Activated T-helper 1 cell treated with anti-CD3 and anti-CD28 coated beads, Interleukin-2, amount 50 U/mL, for 16 hours (primary cell): ENCODE measurements at places on chromosomes 12 and 14.

GRCh38 chr14:36988568-36988967 lies 183.8 kb downstream of the SLC25A21 start:
- DNase-seq, result no peak

DNA sequence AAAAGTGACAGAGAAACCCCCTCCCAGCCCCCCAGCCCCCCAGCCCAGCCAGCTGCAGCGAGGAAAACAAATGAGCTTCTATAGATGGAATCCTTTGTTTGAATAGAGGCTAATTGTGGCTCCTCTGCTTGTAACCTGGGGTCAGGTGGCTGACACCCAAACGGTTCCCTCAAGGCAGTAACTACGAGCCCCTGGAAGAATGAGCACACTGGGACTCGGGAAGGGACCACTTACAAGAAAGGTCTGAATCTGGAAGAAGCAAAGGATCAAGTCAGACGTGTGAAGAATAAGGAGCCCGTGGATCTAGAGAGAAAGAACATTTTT lies 108.7 kb upstream of the FUT8 start:
- no peak for DNase-seq

GRCh38 chr12:617304-617915 lies 45.8 kb downstream of the NINJ2 start:
- no peak for DNase-seq

GRCh38 chr12:101750152-101750551 lies 10.9 kb upstream of the SYCP3 start:
- DNase-seq, result no peak

GRCh38 chr14:74503291-74503937 lies 9.8 kb downstream of the ISCA2 start:
- no peak for DNase-seq

- no peak for DNase-seq
These were observed 29.2 kb downstream of the ATF7 start for GRCh38 chr12:53596920-53597363.

DNA sequence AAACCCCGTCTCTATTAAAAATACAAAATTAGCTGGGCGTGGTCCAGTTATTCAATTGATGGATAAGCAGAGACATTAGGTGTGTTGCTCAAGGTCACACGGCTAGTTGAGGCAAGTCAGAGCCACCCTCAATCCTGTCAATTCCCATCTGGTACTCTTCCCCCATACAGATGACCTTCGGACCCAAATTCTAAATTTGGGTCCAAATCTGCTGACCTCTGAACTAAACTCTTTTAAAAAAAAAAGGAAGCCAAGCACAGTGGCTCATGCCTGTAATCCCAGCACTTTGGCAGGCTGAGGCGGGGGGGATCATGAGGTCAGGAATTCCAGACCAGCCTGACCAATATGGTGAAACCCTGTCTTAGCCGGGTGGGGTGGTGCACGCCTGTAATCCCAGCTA lies 23.9 kb downstream of the GCN1 start:
- no peak for DNase-seq

DNA sequence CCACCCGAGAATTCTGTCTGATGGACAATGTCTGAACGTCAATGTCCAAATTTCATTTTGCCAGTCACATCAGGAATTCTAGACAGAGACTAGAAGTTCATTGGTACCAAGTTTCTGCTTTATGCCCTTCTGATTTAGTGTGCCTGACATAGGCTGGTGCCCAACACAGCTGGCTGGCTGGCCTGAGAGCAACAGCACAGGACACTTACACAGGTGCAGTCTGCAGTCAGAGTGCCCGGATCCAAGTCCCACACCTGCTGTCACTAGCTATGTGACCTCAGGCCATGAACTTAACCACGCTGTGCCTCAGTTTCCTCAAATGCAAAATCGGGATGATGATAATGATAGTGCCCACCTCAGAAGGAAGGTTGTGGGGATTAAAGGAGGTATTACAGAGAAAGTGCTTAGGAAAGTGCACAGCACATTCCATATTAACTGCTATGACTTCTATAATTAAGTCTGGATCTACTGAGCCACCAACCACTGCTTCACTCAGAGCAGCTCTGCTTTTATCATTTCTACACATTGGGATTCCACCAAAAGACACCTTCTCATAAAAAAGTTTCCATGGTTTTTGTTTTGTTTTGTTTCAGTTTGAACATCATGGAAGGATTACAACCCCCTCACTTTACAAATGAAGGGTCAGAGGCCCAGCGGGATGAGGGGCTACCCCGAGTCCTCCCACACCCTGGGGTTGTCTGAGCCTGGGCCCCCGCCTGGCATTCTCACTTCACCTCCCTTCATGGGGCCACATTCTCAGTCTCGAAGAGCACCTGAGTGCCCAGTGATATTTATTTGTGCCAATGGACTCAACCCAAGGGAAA lies 168.8 kb upstream of the BCL2L14 start:
- DNase-seq, result peak; percentile 9

DNA sequence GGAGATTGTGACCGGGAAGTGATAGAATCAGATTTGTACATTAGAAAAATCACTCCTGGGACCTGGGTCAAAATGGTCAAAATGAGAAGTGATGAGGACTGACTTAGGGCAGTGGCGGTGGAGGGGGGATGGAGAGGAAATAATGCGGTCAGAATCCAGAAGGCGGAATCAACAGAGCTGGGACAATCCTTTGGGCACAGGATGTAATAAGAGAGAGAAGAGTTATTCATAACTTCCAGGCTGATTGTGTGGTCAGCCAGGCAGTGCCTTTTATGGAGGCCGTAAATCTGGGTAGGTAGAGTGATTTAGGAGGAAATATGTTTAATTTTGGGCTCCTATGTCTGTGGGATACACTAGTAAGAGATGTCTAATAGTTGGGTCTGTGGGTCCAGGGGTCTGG lies 21.6 kb downstream of the FBXL14 start:
- DNase-seq, result no peak

DNA sequence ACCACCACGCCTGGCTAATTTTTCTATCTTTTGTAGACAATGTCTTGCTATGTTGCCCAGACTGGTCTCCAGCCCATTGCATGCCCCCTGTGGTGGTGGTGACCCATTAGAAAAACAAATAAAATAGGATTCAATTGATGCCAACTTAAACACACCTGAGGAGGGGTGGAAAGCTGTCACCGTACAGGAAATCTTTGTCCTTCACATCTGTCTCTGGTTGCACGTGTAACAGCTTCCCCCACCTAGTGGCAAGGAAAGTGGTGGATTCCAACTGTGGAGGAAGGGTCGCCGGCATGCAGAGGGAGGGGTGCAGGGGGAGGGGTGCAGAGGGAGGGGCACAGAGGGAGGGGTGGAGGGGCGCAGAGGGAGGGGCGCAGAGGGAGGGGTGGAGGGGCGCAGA lies 26.1 kb upstream of the GPR68 start:
- DNase-seq, result no peak
